ENCODE measurements at places on chromosomes 4 and X.
A peak's percentile ranks its signal among the peaks of the same experiment; 100 is the strongest.

DNA sequence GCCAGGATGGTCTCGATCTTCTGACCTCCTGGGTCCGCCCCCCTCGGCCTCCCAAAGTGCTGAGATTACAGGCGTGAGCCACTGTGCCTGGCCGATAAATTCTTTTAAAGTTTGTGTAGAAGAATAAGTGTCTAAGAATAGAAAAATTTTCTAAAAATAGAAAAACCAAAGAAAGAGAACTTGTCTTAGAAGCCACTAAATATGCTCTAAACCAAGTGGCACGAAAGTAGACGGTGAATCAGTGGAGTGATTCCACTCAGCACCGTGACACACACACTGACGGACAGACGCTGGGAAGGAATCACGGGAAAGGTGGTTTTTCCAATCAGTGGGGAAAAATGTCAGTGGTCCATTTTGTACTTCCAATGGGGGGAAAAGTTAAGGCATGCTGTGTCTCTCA is 72.7 kb upstream of the PSAPL1 start:
- DNase-seq, result no peak

- DNase-seq, result no peak
Observed at GRCh38 chrX:111506826-111507225, 4.6 kb upstream of the SERTM2 start.

GRCh38 chrX:109533631-109534030 is 3.0 kb upstream of the NXT2 start:
- no peak for DNase-seq

DNA sequence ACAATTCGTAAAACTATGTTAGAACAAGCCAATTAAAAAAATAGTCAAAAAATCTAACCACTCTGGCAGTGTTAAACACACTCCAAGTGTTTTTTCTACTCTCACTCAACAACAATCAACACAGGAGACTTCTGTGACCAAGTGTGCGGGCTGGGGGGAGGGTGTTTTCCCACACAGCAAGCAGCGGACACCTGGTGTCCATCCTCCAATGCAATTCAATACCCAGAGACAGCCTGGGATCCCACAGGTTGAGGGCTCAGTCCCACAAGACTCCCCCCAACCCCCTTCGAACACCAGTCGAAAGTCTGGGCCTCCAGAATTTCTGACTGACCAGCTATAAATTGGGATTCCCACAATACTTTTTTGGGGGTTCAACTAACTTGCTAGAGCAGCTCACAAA is 8.3 kb upstream of the PIM2 start:
- DNase-seq, result no peak

DNA sequence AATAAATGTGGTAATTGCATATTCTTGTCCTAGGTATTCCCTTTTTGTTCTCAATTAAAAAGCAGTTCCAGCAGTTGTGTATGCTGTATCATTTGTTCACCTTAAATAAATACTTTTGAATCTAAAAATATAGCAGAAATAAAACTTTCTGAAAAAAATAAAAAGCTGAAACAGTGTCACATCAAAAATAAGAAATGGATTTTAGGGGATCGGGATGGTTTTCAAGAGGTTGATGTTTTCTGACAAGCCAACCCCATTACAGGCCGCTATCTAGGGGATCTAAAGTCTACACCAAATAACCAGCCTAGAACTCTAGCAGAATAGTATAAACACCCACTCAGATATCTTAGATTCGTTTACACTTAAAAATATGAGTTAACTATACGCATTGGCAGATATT is 95.4 kb upstream of the MAML3 start:
- DNase-seq, result no peak

DNA sequence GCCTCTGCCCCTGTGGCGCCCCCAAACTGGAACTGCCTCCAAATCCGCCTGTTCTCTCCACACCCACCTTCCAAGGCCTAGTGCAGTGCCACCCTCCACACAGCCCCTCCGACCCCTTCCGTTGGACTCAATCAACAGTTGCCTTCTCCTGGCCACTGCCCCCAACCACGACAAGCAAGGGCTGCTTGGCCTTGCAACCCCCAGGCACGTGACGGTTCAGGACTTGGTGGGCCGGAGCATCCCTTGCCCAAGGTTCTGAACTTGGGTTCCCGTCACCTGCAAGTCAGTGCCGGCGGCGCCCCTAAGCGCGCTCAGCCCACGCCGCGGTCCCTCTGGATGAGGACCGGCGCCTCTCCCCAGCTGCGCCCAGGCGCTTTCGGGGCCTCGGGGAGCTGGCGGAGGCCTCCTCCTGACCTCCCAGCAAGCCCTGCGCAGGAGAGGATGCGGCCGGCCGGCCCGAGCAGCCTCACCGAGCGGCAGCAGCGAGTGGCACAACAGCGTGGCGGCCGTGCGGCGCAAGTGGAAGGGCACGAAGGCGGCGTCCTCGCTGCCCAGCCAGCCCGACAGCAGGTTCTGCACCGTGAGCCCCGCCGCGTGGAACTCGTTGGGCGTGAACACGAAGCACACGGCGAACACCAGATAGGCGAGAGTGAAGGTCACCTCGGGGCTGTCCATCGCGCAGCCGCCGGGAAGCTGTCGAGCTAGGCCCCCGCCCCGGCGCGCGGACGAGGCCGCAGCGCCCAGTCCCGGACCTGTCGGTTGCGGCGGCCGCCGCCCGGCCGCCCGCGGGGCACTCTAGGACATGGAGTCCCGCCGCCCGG is 750 bp downstream of the TMEM129 start:
- DNase-seq, result no peak

- no peak for DNase-seq
Observed at GRCh38 chr4:98262431-98262830, 1.2 kb downstream of the RAP1GDS1 start.

DNA sequence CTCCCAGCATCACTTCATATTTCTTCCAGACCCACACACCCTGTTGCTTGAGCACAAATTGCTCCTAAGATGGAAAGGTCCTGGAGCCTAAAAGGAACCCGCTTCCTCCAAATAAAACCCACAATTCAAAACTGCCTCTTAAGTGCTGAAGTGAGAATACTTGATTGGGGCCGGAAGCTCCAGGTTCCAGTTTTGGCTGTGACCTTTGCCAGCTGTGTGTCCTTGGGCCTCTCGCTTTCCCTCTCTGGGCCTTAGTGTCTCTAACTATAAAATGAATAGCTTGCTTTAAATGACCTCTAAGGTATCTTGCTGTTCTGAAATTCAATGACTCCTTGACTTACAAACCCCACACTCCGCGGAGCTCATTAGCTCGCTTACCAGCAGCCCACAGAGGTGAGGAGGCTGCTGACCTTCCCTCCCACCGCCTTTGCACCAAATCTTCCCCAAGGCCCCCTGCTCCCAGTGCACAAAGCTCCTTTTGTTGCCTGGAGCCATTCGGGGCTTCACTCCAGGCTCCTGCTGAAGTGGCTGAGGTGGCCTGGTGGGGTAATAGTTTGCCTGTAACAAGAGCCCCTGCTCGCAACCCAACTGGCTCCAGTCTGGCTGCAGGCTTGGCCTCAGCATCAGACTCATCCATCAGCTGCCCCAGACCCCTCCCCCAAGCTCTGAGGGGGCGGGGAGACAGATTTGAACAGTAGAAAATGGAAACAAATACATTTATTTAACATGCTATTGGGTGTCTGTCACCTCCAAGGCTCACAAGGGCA is 21.8 kb downstream of the STARD8 start:
- DNase-seq, result no peak

- DNase-seq, result peak; percentile 91
Observed at GRCh38 chrX:1468250-1468772, 15.6 kb upstream of the ASMTL start.

- DNase-seq, result no peak
Observed at GRCh38 chr4:150938417-150938816, 76.7 kb downstream of the LRBA start.

DNA sequence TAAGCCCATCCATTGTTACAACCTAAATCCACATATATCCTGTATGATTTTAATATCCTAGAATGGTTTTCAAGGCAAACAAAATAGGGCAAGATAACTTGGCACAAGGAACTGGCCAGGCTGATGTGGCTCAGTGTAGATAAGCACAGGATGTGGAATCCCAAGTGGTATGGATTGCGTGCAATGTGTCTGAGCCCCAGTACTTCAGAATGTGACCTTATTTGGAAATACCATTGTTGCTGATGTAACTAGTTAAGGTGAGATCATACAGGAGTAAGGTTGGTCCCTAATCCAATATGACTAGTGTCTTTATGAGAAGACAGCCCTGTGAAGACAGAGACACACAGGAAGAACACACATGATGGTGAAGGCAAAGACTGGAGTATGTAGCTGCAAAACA is 72.4 kb downstream of the IL21 start:
- DNase-seq, result no peak

GRCh38 chr4:121517241-121517640 is 136.4 kb upstream of the QRFPR start:
- DNase-seq, result no peak

DNA sequence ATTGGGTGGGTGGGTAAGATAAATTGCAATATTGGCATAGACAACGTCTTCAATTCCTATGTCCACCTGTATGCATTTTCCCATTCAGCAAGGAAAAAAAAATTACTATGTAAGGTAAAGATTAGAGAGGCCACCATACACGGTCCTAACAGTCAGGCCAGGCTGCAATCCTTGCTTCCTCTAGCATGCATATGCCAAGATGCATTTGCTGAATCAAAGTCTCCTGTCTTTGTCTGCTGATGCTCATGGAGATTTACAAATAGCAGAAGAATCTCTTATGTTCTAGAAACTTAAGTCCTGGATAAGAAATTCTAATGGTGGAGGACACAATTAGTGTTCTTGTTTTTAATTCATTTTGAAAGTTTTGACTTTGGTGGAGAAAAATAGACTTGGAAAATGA is 206.8 kb downstream of the PDGFC start:
- DNase-seq, result no peak
